GM04503 (cell line): ENCODE measurements at places on chromosomes 6 and 20.

GRCh38 chr20:46635514-46636136 is 15.6 kb downstream of the SLC13A3 start:
- DNase-seq, result no peak

DNA sequence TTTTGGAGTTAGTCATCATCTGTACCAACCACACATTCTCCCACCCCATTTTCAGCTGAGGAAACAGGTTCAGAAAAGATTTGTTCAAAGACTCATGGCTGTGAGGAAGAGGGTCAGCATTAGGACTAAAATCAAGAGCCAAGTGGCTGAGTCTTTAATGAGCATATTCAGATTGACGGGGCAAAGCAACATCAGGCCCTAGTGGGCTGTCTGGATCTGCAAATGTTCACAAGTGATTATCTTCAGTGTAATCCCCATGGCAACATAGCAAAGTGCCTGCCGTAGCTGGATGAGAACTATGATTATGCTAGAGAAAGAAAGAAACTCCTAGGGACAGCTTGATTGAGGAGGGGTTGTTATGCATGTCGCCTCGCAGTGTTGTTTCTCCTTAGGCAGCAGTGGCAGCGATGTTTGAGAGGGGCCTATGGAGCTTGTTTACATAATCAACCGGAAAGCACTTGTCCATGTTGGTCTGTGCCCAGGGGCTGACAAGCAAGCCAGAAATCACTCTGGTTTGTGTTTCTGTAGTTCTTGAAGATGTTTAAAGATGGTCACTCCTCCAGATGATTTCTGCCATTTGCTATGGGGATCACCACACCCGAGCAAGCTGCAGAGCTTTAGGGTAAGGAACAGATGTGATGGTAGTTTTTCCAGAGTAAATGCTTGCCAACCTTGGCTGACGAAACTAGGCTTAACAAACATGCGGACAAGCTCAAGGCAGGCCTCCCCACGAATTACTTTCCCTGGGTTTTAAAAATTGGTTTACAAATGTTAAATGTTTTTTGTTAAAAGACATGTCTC is 124.3 kb upstream of the MLIP start:
- DNase-seq, result no peak

DNA sequence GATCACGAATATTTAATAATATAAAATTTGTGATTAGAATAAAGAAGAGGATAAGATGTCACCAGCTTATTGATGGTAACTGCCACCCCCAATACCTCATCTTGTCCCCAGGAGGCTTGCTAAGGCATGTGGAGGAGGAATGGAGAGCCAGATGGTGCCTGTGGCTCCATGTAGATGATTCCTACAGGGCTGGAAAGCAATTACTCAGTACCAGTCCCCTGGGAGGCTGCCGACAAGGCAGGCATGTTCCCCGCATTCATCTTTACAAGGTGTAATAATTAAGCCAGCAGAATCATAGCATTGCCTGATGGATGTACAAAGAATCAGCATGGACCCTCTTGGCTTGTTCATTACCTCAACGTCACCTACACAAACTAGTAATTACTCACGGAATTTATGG is 155.3 kb downstream of the PLCB1 start:
- DNase-seq, result no peak

GRCh38 chr6:149060985-149061760 is 256.3 kb upstream of the TAB2 start:
- DNase-seq, result no peak

- no peak for DNase-seq
These were observed 20.7 kb downstream of the EBF4 start for GRCh38 chr20:2713285-2713684.

- DNase-seq, result no peak
These were observed 13.8 kb upstream of the IYD start for GRCh38 chr6:150354754-150355571.

GRCh38 chr6:35061102-35061615 is 80.0 kb downstream of the TCP11 start:
- no peak for DNase-seq

GRCh38 chr6:34272013-34272926 is 23.5 kb upstream of the SMIM29 start:
- no peak for DNase-seq

DNA sequence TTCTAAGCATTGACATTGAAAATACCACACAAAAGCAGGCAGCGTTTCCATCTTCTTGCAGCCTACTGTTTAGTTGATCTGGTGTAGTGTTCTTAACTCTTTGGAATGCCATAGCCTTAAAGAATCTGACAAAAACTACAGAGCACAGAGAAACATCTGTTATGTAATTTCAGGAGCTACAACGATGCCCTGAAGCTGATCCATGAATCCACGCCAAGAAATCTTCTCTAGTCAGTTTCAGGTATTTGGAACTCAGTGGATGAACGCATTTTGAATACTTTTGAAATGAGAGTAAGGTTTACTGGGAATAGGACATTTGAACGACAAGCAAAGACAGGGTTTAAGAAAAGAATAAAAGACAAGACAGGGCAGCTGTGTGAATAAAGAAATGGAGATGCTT is 17.8 kb downstream of the ALDH8A1 start:
- no peak for DNase-seq

GRCh38 chr6:136783495-136784270 is 8.6 kb downstream of the MAP3K5 start:
- DNase-seq, result no peak

DNA sequence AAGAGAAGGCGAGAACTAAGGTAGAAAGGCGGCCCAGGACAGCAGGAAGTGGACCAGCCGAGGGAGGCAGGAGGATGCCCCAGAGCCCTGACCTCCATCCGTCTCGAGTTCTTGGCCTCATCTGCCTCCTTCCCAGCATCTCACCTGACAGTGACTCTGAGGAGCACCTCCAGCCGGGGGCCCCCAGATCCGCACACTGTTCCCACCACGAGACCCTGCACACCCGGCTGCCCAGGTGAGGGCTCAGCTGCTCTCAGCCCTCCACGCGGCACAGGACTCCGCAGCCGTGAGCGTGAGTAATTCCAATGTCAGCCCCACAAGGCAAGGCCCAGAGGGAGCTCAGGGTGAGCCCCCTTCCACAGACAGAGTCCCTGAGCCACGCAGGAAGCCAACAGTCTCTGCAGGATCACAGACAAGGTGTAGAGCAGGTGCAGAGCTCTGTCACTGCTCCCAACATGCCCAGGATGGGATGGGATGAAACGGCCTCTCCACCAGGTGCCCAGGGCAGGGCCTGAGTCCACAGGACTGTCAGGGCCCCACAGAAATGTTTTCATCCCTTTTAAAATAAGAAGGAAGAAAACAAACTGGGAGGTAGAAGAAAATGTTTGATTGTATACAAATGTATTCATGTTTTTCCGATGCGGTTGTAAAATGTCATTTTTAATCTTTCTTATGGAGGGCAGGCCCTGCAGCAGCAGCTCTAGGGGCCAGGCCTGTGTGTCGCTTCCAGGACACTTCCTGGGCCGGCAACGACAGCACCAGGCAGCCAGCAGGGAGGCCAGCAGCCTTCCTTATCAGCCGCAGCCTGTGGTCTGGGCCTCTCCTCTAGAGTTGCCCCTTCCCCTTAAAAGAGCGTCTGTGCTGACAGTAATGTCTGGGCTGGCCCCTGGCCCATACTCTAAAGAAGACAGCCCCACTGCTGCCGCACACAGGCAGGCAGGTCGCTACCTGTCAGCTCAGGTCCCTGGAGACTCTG is 66.9 kb downstream of the DLL1 start:
- DNase-seq, result no peak

DNA sequence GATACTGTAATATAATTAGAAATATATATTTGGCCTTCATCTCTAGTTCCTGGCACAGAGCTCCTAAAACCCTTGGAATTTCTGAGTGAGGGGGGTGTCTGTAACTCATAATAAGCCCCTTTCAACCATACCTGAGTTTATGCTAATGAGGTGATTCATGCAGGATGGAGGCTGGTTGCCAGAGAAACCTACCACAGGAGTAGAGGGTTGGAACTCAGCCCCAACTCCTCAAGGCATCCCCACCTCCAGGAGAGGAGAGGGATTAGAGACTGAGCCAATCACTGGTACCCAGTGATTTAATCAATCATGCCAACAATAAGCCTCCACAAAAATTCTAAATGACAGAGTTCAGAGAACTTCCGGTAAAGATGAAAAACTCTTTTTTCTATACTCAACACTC is 17.5 kb downstream of the UQCC1 start:
- no peak for DNase-seq

GRCh38 chr6:89689732-89690131 is 51.2 kb upstream of the LYRM2 start:
- DNase-seq, result no peak

DNA sequence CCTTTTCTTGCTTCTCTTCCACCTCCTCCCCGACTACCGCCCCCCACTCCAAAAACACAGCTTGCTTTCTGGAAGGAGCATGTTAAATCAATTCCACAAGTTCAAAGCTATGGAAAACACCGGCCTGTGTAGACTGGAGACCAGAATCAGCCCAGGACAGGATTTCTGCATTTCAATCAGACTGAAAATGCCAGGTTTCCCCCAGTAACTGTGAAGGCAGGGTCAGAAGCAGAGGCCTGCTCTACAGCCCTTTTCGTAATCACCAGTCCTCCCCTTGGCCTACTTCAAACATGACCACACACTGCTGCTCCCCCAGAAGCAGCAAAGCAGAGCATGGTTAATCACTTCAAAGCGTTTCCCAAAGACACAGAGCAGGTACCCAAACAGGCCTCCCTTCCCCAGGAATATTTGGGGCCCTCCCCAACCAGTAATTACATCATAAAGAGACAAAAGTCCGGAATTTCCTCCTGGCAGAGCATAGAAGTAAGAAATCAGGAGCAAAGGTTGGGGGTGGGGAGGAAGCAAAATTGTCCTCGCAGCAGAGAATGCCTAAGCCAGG is 38.4 kb downstream of the ZMYND8 start:
- DNase-seq, result no peak

GRCh38 chr6:108585359-108585758 is 24.6 kb downstream of the FOXO3 start:
- no peak for DNase-seq

- no peak for DNase-seq
These were observed 115.5 kb downstream of the CDK19 start for GRCh38 chr6:110699780-110700179.

DNA sequence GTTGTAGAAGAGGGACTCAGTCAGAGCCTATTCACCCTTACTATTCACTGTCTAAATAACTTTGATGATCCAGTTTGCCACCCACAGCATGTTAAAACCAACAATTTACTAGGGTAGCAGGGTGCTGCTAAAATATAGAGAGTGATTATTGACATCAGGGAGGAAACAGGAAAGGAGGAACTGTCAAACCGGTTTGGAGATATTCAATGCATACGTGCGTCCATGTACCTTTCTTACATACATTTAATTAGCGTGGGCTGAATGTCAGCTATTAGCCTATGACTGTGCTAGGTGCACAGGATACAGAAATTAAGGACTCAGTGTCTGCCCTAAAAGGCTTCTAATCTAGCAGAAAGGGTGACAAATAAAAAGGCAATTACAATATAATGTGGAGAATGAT is 57.2 kb downstream of the IL20RA start:
- no peak for DNase-seq

DNA sequence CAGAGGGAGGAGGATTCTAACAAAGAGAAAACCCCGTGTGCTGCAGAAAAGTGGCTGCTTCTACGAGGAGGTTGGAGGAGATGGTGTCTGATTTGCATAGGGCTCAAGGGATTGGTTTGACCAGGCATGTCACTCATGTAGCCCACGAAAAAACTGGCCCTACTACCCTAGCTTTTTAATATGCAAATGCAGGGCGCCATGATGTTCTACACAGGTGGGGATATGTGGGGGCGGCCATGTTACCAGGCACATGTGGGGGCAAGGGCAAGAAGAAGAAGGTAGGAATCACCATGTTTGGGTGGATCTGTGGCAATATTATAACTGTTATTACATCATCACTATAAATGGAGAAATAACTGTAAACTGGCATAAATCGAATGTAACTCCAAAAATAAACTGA is 9.9 kb downstream of the KIAA1755 start:
- DNase-seq, result no peak

- no peak for DNase-seq
These were observed 253.3 kb upstream of the ECI2 start for GRCh38 chr6:4388675-4389074.

GRCh38 chr6:45587229-45588060 is 209.7 kb upstream of the SUPT3H start:
- DNase-seq, result no peak

DNA sequence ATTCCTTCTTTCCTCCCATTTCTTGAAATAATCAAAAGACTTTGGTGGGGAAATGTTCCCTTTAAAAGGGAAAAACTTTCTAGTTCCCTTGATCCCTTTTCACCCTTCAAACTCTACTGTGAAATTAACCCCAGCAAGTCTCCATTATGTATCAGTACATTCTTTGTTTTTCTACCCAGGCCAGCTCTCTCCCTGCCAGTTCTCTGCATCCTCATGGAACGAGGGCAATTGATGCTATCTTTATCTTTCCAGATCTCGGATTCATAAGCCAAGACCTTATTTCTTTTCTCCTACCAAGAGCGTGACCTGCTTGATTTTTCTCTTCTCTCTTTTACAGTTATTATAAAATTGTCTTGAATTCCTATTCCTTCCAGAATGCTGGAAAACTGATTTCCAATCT is 75.8 kb downstream of the ADGRB3 start:
- no peak for DNase-seq

- no peak for DNase-seq
These were observed at the start of gene GNAS for GRCh38 chr20:58852543-58853271. TSS of gene GNAS (plus strand) at chr20:58852716.

GRCh38 chr6:148649454-148649963 is 97.3 kb upstream of the UST start:
- DNase-seq, result no peak

GRCh38 chr20:5548902-5549599 is 201.2 kb upstream of the SHLD1 start:
- no peak for DNase-seq

DNA sequence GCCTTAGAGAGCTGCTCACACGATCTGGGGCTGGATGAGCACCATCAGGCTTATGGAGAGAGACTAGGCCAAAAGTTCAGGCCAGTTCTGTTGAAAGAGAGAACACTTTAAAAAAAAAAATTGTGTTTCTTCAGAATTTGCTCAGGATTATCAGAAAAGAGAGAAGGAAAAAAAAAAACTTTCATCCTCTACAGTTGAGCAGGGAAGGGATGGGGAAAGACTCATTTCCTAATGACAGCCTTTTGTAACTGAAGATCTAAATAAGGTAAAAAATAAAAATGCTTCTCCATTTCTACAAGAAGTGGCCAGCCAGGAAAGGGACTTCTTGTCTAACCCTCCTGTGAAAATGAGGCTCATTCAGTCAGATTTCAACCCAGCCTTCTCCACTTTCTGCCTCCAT is 134.8 kb downstream of the LY86 start:
- DNase-seq, result no peak

GRCh38 chr6:131572686-131573415 is at the start of gene ARG1:
TSS of gene ARG1 (plus strand) at chr6:131573226. CDS start at chr6:131573283, 57 bp downstream.
- no peak for DNase-seq

- DNase-seq, result no peak
These were observed 95.5 kb downstream of the PPP1R14C start for GRCh38 chr6:150238336-150238741.

DNA sequence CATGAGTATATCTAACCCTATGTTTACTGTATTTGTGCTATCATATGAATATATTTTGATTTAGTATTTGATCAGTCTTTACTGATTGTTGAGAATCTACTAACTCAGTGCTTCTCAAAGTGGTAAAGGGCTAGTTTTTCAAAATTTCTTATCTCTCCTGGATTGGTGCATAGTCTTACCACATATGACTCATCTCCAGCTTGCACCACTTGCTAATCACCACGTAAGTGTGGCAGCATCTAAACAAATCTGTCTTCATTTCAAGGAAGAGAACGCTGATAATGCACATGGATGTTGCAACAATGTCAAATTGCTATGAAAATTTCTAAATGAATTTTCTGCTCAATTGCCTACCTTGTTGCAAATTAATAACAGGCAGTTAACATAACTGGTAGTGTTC is 299.5 kb downstream of the PAX1 start:
- DNase-seq, result no peak
